NCI-H748 treated with DMSO at 0.1 percent for 48 hours (cell line): ENCODE measurements at places on chromosomes 11 and 22.
A peak's percentile ranks its signal among the peaks of the same experiment; 100 is the strongest.

- DNase-seq, result peak; percentile 4
Observed at GRCh38 chr11:65132988-65133700, 1.2 kb downstream of the SYVN1 start.

DNA sequence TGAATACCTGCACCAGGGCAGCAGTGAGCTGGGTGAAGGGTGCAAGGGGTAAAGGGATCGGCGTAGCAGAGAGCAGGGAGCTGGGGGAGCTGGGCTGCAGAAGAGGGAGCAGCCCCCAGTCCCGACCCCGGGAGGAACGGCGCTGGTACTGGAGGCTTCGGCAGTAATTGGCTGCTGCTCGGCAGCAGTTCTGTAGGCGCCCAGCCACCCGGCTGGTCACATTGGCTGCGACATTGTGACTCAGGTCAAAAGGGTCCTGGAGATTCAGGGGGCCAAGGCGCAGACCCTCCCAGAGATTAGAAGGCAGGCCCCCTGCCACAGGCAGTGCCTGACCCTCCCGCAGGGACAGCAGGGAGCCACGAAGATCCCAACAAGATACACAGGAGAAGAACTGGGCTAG is 2.1 kb upstream of the EEF1G start:
- no peak for DNase-seq

- DNase-seq, result peak; percentile 59
Observed at GRCh38 chr11:35418282-35419183, 825 bp downstream of the SLC1A2 start.

DNA sequence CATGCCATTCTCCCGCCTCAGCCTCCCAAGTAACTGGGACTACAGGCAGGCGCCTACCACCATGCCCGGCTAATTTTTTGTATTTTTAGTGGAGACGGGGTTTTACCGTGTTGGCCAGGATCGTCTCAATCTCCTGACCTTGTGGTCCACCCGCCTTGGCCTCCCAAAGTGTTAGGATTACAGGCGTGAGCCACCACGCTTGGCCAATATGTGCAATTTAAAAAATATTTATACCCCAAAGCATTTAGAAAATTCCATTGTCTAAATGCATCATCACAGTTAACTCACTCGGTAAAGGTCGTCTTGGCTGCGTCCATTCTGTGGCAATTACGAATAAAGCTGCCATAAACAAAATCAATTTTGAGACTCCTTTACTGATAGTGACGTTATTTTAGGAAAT is 36.2 kb downstream of the EP300 start:
- DNase-seq, result no peak

DNA sequence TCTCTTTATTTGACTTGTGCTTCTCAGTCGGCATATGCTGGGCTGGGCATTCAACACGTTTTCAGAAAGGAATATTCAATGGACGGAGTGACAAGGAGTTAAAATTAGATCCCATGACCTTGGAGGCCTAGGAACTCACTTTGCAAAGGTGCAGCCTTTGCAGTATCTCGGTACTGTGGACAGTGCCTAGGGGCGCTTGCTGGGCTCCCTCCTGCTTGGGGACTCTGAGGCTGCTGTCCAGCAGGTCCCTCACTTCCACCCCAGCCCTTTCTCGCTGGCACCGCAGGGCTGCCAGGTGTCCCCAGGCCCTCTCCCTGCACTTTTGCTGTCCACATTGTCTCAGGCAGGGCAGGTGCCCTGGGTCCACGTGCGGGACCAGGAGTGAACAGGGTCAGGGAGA is 255.5 kb upstream of the B3GAT1 start:
- no peak for DNase-seq

GRCh38 chr11:19789835-19790710 is 77.4 kb downstream of the NAV2 start:
- no peak for DNase-seq

- no peak for DNase-seq
Observed at GRCh38 chr22:36280379-36280778, 27.4 kb downstream of the APOL1 start.

- DNase-seq, result peak; percentile 9
Observed at GRCh38 chr11:72091292-72091691, 10.6 kb downstream of the LRRC51 start.

GRCh38 chr11:921921-922678 is 3.6 kb upstream of the AP2A2 start:
- no peak for DNase-seq
